ENCODE measurements at places on chromosomes 4 and X.
A peak's percentile ranks its signal among the peaks of the same experiment; 100 is the strongest.

DNA sequence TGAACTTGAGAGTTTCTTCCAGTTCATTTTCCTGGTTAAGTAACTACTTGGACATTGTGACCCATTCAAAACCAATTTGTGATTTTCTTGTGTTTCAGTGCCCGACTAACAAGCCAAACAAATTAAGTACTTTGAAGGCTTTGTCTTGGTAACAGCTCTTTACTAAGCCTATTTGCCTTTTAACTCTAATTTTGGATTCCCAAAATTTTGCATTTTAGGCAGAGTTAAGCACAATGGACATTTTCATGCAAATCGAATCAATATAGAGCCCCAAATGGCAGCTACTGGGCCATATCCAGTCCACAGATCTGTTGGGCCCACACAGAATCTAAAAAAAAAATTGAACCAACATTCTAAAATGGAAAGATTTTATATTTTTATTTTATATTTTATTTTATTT is 31.4 kb upstream of the CHRNA9 start:
- DNase-seq, result no peak

DNA sequence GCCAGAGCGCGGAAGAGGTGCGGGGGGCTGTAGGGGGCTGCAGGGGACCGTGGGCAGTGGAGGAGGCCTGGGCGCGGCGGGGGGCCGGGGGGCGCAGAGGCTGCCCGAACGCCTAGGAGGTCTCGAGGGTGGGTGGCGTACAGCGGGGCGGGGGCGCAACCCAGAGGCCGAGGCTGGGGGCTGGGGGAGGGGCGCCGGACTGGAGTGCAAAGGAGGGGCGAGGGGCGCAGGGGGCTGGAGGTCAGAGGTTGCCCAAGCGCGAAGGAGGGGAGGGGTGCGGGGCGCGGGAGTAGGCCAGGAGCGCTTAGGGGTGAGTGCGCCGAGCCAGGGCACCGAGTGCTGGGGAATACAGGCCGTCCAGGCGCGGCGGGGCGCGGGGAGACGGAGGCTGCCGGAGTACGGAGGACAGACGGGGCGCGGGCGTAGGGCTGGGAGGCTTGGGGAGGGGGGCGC is 255 bp downstream of the GYG2 start:
- no peak for DNase-seq

DNA sequence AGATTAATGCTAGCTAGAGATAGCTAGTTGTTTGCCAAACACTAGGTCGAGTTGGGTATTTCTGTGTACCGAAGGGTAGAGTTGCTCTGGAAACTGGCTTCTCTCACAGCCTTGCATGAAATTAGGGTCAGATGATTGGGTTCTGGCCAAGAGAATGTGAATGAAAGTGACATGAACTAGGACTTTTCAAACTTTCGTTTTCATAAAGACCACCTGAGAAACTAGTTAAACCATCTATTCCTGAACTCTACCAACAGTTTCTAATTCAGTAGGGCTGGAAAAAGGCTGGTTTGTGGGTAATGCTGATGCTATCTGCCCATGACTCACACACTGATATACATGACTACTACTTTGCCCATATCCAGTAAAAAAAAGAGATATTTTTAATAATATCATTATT is 157.6 kb downstream of the GASK1B start:
- DNase-seq, result peak; percentile 64

DNA sequence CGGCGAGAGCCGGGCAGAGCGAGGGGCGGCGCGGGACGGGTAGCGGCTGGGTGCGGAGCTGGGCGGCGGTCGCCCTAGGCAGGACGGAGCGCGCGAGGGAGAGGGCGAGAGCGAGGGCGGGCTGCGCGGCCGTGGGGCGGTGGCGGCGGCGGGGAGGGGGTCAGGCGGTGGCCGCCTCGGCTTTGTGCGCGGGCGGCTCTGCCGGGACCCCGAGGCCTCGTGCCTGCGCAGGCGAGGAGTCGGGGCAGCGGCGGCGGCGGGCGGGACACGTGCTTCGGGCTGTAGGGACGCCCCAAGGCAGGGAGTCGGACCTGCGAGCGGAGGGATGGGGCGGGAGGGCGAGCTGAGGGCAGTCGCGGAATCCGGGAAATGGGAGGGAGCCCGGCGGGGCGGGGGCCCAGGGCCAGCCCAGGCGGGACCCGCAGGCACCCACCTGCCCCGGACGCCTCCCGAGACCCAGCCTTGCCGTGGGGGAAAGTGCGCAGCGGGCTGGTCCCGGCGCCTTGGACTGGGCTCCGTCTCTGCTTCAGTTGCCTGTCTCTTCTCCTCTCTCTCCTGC is 465 bp downstream of the BMPR1B start:
- DNase-seq, result peak; percentile 4

GRCh38 chrX:76148753-76149152 is 24.1 kb upstream of the PBDC1 start:
- DNase-seq, result peak; percentile 34

DNA sequence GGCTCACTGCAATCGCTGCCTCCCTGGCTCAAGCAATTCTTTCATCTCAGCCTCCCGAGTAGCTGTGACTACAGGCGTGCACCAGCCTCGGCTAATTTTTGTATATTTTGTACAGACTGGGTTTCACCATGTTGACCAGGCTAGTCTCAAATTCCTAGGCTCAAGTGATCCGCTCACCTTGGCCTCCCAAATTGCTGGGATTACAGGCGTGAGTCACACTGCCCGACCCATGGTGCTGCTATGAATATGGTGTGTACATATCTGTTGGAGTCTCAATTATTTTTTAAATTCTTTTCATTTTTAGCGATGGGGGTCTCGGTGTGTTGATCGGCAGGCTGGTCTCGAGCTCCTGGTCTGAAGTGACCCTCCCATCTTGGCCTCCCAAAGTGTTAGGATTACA is 78.0 kb upstream of the PRKX start:
- no peak for DNase-seq

DNA sequence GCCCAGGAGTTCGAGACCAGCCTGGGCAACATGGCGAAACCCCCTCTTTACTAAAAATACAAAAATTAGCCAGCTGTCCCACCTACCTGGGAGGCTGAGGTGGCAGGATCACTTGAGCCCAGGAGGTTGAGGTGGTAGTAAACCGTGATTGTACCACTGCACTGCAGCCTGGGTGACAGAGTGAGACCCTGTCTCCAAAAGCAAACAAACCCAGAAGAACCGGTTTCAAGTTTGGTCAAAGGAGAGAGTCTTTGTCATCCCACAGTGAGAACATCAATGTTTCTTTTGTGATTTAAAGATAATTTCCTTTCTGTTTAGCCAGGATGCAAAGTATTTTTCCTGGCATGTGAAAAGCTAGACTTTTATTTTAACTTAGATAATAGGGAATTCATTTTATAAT is 26.7 kb downstream of the PDK3 start:
- no peak for DNase-seq

DNA sequence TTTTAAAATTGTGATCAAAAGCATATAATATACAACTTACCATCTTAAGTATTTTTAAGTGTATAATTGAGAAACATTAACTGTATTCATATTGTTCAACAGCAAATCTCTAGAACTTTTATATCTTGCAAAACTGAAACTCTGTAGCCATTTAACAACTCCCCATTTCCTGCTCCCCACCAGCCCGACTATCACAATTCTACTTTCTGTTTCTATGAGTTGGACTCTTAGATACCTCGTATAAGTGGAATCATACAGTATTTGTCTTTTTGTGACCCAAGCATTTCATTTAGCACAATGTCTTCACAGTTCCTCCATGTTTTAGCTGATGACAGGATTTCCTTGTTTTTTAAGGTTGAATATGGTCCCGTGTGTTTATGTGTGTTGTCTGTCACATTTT is 106.0 kb downstream of the LRBA start:
- no peak for DNase-seq

DNA sequence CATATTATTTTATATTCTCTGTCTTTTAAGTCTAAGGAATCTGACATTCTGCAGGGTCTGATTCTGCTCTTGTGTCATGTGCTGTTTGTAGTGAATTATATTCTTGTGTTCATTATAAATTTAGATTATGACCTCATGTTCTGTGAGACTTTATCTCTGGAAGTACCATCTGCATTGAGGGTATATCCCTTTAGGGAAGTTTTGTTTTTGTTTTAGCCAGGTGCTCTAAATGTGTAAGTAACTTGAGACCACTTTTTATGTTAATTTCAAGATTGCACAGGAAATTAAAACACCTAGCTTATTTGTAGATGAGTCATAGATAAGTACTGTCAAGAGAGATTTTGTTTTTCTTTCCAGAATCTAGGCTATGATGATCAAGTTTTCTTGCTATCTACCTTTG is 35.0 kb upstream of the DKK2 start:
- DNase-seq, result no peak

GRCh38 chr4:25575611-25576010 is 80.0 kb upstream of the SLC34A2 start:
- DNase-seq, result no peak

Data from EL (cell line).